ENCODE measurements at places on chromosomes 3 and 15.

- no peak for DNase-seq
Measured at GRCh38 chr3:106276151-106276550, 407.3 kb upstream of the CBLB start.

GRCh38 chr15:62119227-62119864 is 45.7 kb downstream of the C2CD4B start:
- DNase-seq, result no peak

- no peak for DNase-seq
Measured at GRCh38 chr15:40354408-40355171, 3.4 kb upstream of the DISP2 start.

DNA sequence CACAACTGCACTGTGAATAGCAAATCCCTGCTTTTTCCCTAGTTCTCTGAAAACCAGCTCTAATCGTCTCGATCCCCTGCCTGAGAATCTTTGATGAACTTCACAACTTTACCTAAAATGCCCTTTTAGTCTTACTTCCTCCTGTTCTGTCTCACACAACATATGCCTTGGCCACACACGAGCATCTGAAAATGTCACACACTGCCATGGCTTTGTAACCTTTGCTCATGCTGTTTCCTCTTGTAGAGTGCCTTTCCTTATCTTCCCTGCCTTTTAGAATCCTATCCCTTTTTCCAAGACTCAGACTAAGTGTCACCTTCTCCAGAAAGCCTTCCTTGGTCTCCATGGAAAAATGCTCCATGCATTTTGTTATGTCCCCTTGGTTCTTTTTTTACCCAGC is 71.4 kb upstream of the HACD2 start:
- DNase-seq, result no peak

DNA sequence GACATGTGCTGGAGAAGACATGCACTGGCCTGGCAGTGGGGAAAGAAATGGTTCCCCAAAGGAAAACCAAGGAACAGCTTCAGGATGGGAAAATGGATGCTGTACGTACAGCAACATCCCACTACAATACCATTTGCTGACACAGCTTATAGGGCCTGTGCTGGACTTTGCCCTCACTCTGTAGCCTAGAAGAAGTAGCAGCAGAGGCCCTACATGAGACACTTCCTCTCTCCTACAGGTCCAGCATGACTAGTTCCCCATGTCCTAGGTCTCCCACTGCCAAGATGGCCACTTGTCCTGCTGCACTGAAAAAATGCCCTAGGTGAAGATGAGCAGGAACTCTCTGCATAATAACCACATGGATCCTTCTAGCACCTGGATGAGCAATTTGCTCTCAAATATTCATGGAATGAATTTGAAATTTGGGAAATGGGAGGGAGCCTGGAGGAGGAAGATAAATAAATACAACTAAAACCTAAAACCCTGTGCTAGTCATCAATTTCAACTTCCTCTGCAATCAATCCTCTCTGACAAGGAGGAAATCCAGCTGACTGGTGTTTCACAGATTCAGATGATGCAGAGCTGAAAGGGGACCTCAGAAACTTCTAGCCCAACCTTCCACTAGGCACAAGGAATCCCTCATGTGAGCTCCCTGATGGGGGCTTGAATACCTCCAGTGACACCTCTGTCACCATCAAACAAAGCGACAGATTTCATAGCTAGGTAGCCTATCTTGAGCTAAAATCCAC is 514.3 kb upstream of the PPP2R3A start:
- DNase-seq, result no peak

DNA sequence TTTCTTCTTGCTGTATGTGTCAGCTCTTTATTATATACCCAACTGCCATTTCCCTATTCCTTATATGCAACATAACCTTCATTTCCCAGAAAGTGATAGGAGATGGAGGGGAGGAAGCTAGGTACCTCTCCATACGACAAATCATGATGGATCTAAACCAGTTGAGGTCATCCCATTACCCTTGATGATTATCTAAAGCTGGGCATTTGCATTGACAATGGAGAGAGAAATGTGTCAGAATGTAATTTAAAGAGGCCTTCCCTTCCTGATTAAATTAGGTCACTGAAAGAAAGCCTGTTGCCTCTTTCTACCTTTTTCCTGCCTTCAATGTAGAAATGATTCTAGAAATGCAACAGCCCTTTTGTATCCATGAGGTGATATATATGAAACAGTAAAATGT is 81.9 kb downstream of the SUCNR1 start:
- DNase-seq, result no peak

DNA sequence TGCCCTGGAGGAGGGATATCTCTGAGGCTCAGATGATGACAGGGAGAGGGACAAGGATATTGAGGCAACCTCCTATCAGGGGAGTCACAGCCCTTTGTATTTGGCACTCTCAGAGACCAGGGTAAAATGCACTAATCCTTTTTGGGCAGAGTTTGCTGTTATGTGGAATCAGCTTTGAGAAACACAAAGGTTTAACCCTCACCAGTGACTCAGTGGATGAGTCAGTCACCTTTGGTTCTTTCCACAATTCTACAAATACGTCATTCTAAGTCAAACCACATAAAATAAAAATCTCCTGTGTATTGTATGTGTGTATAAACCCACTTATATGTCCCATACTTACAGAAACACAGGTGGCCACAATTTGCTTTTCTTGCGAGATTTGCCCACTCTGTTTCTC is 5.1 kb downstream of the LSAMP start:
- DNase-seq, result no peak

DNA sequence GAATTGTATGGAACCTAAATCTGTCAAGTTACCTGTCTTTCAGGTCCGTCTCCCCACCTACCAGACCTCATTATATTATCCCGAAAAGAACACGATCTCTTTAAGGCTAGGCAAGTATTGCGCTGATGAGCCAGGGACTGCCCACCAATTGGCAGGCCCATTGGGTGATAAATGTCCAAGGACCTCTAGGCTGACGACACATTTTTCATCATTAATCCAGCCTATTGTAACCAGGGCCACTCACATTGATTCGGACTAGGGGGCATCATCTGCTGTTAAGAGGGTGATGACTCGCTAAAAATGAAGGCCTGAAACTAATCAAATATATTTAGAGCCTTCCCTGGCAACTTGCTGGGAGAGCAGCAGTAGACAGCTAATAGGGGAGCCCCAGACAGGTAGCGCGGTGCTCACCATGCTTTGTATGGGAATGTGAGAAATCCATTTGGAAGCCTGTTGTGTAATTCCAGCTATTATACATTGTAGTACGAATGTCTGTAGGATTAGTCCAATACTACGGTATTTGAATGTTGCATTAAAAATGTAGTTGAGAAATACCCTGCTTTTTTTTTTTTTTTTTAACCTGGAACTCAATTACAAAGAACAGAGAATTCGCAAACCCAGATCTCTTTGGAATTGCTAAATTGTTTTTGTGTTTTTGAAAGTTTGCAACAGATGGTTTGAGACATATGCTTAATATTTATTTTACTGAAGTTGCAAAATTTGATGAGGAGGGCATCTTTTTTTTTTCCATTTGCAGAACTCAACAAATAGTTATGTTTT is 156.1 kb downstream of the ROBO2 start:
- DNase-seq, result no peak

Measured in dorsolateral prefrontal cortex (tissue), 122 donors.